NCI-H2081 (cell line): ENCODE measurements at places on chromosomes 1 and 21.

GRCh38 chr1:4115191-4115900 is 215.3 kb upstream of the C1orf174 start:
- no peak for DNase-seq

DNA sequence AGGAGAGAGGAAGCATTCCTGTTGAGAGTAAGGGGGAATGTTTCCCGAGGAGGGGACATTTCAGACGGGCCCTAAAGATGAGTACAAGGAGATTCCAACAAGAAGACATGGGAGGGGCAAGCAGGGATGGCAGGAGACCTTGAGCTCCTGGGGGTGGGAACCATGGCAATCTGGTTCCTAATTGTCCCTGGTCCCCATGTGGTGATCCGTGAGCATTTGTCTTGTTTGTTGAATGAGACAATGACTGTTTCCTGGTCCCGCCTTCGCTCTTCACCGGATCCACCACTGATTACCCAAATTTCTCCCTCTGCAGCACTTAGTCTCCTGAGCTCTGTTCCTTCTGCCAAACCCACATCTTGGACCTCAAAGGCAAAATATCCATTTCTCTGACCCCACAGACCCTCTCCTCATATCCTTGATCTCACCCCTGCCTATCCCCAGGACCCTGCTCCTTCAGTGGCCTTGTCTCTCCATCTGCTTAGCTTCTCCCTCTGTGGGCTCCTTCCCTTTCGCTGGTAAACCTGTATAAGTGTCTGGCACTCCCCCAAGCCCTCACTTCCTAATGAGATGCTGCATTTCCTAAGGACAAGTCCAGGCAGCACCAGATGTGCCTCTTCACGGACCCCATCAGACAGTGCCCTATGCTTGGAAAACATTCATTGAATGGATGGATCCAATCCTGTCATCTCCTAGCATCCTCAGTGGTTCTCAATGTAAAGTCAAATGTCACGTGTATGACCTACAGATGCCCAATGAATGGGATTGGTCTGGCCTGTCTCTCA is 8.3 kb upstream of the CSF1 start:
- no peak for DNase-seq

- DNase-seq = no peak
Measured at GRCh38 chr1:85638412-85638811, 57.9 kb downstream of the CCN1 start.

- no peak for DNase-seq
Measured at GRCh38 chr1:55309053-55309452, 93.9 kb upstream of the USP24 start.

- DNase-seq = no peak
Measured at GRCh38 chr1:17610085-17610484, 70.6 kb downstream of the ARHGEF10L start.

DNA sequence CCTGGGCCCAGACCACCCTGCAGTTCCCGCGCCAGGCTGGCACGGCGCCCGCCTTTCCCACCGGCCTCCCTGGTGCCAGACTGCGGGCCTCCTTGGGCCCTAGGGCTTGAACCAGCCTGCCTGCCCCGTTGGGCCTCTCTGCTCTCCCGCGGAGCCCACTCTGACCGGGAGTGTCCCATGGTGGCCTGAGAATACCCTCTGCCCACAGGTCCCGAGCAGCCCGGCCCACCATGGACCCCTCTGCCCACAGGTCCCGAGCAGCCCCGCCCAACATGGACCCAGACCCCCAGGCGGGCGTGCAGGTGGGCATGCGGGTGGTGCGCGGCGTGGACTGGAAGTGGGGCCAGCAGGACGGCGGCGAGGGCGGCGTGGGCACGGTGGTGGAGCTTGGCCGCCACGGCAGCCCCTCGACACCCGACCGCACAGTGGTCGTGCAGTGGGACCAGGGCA is 7.9 kb downstream of the MIB2 start:
- no peak for DNase-seq

DNA sequence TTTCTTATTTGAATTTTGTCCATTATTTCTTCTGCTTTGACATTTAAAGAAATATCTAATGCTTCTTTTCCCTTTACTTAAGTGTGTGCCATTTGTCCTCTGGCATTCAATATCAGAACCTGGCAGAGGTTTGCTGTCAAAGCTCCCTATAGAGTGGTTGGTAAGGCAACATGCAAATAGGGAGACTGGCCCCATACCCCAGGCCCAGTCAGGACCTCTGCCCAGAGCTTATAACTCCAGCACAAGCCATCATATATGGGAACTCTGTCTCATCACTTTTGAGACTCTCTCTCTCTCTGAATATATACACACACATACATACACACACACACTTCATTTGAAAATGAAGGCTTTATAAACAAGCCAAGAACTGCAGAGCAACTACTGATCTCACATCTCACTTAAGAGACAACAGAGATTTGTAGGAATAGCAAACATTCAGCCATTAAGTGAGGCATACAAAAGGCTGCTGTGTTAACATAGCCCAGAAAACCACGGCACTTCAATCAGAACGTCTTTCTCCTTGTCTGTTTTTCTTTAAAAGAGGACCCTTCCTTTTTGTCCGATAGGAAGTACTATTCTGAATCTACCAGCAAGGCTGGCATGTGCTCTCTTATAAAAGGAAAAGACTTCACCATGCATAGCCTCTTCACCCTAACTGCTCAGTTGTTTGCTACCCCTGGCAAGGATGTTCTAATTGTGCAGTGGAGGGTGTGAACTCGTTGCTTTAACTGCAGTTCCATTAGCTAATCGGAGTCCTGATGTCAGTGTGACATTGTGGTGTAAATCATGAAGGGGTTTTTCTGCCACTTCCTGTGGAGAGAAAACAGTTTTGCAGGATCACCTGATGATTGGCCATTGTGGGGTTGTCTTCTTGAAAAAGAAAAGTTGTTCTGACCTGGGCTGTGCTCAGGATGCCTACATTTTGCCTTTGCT is 101.7 kb downstream of the NR5A2 start:
- DNase-seq = peak; percentile 20

DNA sequence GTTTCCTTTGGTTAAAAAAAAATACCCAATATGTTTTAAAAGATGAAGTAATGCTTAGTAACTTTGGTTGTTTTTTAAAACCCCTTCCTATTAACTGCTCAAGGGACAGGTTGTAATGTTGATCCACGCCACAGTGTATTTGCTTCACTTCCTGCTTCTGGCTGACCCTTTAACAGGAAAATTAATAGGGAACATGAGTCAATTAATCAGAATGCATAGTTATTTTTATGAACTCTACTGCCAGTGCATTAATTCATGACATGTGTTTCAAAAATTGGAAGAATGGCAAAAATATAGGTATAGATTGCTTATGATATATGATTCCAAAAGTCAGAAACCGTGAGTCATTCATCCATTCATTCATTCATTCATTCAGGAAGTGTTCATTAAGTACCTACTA is 204.8 kb downstream of the SETD4 start:
- no peak for DNase-seq

- DNase-seq = no peak
Measured at GRCh38 chr1:221347706-221348105, 394.2 kb downstream of the DUSP10 start.

DNA sequence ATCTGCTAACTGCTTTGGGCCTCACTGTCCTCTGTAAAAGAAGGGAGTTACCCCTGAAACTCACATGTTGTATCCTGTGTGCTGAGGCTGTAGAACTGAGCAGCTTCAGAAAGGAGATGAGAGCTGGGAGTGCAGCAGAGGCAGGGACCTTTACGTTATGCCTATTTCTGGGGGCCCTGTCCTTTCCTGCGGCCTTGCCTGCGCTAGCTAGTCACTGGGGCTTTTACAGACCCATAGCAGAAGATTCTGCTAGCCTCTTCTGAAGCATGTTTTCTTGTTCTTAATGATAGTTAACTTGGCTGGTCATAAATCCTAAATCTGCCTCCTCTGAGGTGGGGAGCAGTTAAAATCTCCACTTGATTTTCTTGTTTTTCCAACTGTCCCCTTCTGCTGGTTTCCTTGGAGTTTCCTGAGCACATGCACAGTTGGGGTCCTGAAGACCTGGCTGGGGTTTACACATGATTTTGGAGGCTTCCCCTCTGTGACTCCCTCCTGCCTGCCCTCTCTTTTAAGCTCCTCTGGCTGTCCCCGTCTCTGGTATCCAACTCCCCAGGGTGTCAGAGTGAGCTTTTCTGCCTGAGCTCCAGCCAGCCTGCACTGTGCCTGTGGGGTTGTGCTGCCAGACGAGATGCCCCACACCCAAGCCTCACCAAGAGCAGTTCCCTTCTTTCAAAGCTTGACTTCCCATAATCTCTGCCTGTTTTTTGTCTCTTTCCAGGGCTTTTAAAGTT is 76.6 kb downstream of the NOS1AP start:
- no peak for DNase-seq

- DNase-seq = no peak
Measured at GRCh38 chr21:34131586-34131985, 58.2 kb downstream of the MRPS6 start.

- DNase-seq = no peak
Measured at GRCh38 chr1:64828829-64829228, 84.0 kb downstream of the RAVER2 start.

- DNase-seq = no peak
Measured at GRCh38 chr1:11738783-11739182, 2.8 kb downstream of the AGTRAP start.

DNA sequence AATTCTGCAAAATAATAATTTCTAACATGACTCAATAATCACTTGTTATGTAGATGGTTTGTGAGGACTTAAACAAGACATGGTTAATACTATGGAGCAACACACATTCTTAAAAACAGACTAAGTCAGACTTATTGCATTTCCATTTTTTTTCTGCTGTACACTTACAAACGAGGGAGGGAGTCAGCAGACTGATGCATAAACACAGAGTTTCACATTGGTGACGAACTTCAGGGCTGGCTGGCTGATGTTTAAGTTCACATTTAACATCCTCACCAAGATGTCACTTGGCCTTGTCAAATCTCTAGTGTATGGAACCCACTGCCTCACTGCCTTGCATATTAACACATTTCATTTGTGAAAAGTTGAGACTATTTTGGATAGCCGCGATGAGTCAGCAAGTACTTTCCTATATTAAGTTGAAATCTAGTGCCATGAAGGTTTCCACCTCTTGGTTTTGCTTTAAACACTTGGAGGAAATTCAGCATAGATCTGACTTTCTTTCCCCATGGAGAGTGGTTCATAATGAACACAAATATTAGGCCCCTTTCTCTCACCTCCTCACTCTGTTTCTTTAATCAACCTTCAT is 337.5 kb upstream of the RUNX1 start:
- DNase-seq = no peak

- peak; percentile 15 for DNase-seq
Measured at GRCh38 chr1:94801919-94802546, 18.1 kb upstream of the SLC44A3 start.

DNA sequence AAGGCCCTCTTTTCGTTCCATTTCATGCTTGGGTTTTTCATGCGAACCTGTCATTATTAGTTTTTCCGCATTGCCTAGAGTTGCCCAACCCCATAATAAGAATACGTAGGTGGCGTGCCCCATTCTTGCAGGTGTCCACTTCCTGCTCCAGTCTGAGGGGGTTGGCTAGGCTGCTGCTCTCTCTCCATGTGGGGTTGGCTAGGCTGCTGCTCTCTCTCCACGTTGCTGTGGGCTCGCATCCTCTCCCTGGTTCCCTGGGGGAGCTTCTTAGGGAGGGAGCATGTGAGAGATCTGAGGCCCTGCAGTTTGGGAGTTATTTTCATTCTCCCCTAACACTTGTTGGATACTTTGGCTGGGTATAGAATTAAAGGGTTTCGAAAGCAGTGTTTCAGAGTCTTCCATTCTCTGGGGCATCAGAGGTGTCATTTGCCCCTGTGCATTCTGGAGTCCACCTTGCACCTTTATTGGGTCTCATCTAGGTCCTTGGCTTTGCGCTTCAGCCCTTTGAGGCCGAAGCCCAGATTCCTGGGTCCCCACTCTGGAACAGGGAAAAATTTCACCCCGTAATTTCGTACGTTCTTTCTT is 8.6 kb downstream of the C1orf35 start:
- DNase-seq = no peak

DNA sequence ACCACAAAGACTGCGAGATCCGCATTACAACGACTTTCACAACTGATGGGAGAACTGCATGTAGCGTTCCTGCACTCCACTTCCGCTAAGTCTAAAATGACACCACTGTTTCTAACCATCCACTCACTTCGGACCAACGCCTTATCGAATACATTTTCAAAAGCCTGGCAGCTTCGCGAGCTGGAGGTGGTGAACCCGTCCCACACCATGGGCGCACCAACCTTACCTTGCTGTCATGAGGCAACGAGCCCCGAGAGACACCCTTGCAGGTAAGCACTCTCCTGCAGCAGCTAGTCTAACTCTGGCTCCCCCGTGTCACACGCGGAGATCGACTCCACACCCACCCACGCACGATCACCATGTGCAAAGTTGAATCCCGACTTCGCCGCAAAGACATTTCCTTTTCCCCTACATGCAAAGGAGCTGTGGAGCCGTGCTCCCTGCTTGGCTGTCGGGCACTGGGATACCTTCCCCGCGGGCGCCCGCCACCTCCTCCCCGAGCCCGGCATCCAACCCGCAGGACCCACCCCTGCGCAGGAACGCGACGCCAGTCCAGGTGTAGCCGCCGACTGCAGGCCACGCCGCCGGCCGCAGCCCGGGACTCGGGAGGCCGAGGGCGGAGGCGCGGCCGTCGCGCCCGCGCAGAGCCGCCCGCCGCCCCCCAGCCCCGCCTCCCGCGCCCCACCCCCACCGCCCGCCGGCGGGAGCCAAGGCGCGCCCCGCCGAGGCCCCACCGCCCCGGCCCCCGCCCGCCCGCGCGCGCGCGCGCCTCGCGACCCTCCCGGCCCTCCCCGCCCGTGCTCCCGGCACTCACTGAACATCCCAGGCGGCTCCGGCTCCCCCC is 629 bp downstream of the TAF5L start:
- peak; percentile 70 for DNase-seq

- DNase-seq = no peak
Measured at GRCh38 chr1:64923294-64923718, 43.0 kb downstream of the JAK1 start.

GRCh38 chr1:54335011-54335754 is 71.0 kb downstream of the SSBP3 start:
- no peak for DNase-seq

- no peak for DNase-seq
Measured at GRCh38 chr1:189628857-189629256, 848.8 kb downstream of the BRINP3 start.

DNA sequence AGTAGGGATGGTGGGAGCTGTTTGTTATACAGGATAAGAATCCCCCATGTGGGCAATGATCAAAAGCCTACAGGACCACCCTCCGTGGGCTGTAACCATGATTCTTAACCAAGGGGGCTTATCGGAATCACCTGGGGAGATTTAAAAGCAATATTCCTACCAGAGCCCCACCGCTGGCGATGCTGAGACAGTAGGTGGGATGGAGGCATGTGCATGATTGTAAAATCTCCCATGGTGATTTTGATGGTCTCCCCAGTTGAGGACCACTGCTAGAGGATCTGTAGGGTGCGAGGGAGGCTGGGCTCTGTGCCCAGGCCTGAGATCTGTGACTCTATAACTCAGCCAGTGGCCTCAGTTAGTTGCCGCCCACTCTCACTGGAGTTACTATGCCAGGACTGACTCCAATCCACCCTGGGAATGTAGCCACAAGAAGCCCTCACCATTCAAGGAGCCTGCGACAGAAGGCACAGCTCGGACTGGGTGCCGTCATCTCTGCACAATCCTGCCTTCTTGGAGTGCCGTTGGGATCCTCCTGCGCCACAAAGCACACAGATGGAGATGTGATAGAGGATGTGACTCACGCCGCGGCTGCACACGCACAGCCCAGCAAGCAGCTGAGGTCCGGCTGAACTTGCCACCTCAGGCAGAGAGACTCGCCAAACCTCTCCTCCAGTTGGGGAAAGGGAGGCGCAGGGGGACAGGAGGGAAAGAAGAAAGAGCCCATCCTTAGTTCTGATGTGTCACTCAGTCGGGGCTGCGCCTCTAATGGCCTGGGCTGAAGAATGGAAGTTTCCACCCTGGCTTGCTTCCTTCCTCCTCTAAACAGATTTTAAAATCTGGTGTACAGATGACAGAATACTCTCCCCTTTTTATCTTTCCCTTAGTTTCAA is 26.5 kb downstream of the AKNAD1 start:
- no peak for DNase-seq
